Osteocyte (in vitro differentiated cells): ENCODE measurements at places on chromosomes 2 and 18.

- DNase-seq, result no peak
Observed at GRCh38 chr2:128372621-128373341, 54.1 kb upstream of the HS6ST1 start.

GRCh38 chr2:234386971-234387370 is 109.9 kb downstream of the ARL4C start:
- no peak for DNase-seq

DNA sequence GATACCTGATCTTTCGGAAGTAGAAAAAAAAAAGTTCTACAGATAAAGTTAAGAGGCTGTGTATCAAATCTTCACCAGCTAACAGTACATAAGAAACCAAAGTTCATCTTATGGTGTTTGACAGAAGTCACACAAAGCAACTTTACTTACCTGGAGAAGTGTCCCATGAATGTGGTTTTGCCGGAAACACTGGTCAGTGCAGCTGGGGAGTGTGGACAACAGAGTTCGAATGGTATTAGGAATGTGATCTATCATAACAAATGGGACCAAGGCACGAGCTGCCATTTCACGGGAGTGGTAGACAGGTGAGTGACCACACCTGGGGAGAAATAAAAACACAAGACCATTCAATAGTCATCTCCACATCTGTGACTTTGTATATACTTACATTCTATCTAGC is 171.4 kb upstream of the ZFP36L2 start:
- DNase-seq, result no peak

- DNase-seq, result peak; percentile 89
Observed at GRCh38 chr18:361941-362310, 94.1 kb upstream of the THOC1 start.

GRCh38 chr2:96604104-96604503 is 34.0 kb downstream of the KANSL3 start:
- no peak for DNase-seq

DNA sequence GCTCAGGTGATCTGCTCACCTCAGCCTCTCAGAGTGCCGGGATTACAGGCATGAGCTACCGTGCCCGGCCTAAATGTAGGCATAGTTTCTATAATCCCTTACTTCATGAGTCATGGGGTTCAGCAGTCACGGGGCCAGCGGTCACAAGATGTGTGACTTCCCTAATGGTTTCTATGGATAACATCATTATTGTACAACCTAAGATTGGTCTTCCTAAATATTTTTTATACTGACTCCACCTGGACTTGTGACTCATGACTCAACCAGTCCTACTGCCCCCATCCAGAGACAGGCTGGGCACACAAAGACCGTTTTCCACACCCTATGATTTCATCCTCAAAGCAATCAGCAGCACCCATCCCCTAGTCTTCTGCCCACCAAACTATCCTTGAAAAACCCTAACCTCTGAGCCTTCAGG is 15.9 kb downstream of the FAM210A start:
- DNase-seq, result no peak

GRCh38 chr2:109644571-109645275 is 30.6 kb downstream of the SOWAHC start:
- DNase-seq, result no peak

DNA sequence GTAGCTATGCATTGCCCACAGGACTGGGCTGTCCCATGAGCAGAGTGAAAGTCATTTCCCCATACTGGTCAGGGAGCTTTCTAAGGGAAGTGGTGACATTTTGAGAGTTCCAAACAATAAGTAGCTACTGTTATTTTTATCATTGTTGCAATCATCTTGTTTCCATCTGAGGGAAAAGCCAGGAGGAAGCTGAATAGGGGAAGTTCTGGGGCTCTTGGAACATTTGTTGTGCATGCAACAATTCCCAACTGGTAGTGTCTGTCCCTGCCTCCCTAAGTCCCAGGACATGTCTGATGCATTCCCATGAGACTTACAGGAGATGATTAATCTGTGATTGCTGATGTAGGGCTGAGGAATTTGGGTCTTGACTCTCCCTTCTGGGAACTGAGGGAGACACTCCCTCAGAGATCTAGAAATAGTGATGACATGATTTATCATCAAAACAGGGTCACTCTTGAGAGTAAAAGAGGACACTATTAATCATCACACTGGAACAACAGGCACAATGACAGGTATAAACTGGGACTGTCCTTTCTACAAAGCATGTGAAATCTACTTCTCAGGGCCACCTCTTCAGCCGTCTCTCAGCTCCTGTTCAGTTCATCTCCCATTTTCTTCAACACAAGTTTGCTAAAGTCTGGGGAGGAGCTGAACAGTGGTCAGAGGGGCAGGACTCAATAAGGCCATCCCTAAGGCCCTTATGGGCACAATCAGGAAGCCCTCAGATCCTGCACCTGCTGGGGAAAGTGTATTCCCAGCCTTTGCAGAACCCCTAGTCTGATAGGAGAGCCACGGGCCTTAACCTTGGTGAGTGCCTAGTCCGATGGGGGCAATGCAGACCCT is 28.0 kb upstream of the MARCO start:
- peak; percentile 57 for DNase-seq

DNA sequence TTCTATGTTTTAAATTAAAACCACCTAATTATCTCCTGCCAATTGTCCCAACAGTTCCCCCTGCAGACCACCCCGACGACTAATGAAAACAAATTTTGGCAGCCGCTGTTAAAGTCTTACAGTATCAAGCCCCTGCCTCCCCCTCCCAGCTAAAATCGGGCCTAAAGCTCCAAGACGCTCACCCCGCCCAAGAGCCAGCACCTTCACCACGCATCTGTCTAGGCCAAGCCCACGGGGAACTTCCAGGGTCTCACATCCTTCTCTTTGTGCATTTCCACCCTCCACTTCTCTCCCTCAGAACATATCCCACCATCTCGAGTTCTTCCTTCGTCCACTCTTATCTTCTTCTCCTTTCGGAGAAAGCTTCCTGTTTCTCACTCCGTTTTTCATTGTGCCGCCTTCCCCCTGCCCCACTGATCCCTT is 445 bp downstream of the PRPF40A start:
- no peak for DNase-seq

DNA sequence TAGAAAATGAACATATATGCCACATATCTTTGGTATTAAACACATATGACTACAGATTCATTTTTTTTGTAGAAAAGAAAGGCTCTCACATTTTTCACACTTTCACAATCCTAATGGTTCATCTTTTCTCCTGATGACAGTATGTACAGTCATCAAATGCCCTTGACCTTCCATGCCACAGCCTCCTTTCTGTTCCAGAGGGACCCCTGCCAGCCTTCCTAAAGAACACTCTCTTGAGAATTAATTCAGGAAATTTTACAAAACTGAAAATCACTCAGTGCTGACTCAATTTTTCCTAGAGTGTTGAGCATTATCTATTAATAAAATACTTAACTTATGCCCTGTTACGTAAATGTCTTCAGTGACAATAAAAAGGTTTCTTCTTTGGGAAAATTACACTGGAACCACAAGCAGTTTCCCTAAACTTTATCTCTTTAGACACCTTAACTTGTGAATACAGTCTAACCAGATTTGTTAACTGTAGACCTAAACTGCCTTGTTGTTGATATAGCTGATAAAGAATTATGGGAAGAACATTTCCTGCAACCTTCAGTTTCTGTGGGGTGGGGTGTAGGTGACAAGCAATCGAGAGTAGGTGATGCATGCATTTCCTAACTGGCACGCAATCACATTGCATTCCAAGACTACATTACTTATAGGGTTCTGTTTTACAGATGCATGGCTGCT is 15.3 kb upstream of the ACOXL start:
- no peak for DNase-seq

GRCh38 chr18:63951302-63951705 is 2.2 kb downstream of the HMSD start:
- no peak for DNase-seq

- no peak for DNase-seq
Observed at GRCh38 chr2:127139766-127140165, 32.8 kb upstream of the BIN1 start.

- no peak for DNase-seq
Observed at GRCh38 chr2:236731767-236732580, 162.3 kb downstream of the ACKR3 start.

- DNase-seq, result peak; percentile 75
Observed at GRCh38 chr2:233793465-233794127, 15.5 kb downstream of the MROH2A start.

- DNase-seq, result no peak
Observed at GRCh38 chr2:208466151-208466919, 59.7 kb downstream of the PTH2R start.

DNA sequence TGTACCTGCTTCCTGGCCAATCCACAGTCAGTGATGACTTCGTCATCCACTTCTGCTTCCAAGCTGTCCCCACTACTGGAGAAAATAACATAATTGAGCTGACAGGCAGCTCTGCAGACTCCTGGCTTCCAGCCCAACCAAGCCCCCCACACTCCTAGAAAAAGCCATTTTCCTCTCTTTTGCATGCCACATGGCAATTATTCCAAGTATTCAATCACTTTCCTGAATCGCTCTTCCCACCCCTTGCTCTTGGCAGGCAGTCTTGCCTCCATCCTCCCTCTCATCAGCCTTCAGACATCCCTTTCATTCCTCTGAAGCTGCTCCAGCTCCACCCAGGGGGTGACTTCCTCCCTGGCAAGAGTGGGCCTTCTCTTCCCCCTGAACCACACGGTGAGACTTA is 14.3 kb upstream of the ST8SIA5 start:
- DNase-seq, result no peak

DNA sequence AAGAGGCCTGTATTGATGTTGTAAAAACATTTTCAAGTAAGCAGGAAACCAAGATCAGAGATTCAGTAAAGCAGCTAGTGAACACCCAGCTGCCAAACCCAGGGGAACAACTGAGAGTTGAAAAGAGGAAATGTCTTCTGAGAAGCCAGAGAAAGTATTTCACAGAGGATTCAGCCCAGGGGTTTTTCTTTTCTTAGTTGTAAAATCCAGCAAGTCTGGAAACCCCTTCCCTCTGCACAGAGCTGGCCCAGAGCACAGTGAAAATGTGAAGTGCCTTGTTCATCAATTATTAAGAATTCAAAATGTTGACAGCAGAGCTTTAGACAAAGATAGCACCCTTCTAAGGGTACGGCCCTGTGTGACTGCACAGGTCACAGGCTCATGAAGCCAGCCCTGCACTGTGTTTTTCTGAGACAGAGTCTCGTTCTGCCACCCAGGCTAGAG is 28.4 kb downstream of the AFF3 start:
- no peak for DNase-seq

DNA sequence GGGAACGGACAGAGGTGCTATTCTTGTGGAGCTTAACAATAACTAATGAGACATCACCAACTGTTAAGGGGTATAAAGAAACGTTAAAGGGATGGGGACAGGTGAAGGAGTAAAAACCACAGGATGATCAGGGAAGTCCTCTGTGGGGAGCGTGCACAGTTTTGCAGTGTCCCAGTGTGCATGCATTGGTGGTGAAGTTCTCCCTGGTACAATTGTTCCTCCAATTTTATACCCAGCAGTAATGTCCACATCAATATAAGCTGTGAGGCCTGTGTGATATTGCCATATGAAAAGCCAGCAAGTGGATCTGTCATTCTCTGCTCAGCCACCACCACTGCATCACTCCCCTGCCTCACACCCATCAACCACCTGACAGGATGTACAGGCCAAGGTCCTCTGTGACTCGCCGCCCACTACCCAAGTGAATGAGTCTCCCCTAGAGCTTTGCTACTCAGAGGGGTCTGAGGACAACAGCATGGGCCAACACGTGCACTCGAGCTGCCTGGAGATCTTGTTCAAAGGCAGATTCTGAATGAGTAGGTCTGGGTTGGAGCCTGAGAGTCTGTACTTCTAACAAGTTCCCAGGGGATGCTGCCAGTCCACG is 4.6 kb downstream of the MLPH start:
- no peak for DNase-seq

DNA sequence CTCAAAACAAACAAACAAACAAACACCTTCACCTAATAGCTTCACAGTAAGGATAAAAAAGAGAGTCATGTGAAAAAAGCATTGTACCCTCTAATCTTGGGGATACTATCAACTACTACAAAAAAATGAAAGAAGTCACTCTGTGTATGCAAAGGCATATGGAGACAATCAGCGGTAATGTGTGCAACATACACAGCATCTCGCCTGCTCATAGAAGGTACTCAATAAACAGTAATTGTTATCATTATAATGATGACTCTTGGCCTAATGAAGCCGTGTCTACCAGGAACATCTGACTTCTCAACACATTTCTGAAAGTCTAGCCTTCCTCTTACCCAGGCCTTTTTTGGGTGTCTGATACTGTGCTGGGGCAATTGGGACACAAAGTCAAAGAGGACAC is 55.3 kb downstream of the MYCN start:
- DNase-seq, result no peak

- DNase-seq, result no peak
Observed at GRCh38 chr2:230011617-230012016, 57.1 kb downstream of the SLC16A14 start.

DNA sequence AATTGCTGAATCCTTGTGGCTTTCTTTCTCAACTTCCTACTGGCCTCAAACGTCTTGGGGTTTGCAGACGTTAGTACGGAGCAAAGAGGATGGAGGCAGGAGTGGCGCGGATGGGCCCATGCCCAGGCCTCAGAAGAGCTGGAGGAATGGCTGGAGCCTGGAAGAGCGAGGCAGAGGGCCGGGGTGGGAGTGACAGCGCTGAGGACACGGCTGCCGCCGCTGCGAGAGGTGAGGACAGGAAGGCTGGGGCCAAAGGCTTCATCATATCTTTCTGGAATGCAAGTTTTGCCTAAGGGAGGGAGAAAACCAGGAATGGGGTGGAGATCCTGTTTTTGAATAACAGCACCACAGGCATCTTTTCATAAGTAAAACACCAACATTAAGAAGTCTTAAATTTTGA is 178.5 kb upstream of the SESTD1 start:
- no peak for DNase-seq

- DNase-seq, result no peak
Observed at GRCh38 chr2:36172824-36173223, 182.8 kb upstream of the CRIM1 start.

GRCh38 chr2:166610180-166610912 is 116.3 kb upstream of the SCN7A start:
- DNase-seq, result no peak

DNA sequence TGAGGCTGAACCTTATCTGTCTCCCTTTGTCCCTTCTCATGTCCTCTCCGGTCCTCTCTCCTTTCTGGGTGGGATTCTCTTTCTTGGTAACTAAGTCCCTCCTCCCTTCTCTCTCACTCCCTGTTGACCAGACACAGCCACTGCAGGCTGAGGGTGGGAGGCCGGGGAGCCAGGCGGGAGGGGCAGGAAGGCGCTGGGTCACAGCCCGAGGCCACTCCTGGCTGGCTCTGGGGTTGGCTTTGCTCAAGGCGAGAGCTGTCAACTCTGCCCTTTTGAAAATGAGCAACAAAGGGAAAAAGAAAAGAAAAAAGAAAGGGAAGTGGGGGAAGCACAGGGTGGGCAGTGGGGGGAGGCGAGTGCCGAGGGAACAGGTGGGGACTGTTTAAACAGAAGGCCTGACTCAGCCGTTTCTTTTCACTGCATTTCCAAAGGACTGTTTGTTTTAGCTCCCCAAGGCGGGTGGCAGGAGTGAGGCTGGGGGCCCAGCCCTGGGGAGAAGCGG is 70.5 kb upstream of the IGFBP5 start:
- DNase-seq, result no peak

DNA sequence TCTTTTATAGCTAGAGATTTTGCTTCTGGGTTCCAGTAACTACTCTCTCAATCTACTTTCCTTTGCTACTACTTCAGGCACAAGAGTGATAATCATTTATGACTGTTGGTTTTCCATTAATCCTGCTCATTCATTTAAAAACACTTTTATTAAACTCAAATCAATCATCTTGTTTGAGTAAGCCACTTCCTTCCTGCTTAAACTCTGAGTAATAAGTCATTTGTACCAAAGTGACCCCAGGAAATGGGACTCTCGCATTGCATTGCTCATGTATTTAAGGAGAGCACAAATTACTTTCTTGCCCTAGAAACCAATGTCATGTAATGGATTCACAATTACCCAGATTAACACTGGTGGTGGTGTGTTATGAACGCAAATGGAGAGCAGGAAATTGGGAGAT is 270.7 kb upstream of the HNMT start:
- DNase-seq, result no peak
